ENCODE measurements at places on chromosomes 7 and 10. TPM values are rescaled to one million over a fixed set of nuclear protein-coding genes. Genes with fewer than 3 reads are reported as not detected.

DNA sequence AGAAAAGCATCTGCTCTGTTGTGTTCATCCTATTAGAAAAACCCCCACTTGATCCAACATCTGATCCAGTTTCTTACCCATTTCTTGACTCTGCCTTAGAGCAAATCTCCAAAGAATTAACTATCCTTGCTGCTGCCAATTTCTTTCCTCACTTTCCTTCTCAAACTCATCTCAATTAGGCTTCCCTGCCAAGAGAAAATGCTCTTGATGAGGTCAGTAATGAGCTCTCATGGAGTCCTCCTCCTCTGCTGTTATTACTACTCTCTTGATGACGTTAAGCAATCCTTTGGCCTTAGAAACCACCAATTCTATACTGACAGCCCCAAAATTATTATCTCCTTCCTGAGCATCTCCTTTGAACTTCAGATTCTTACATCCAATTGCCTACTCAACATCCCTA lies 162.0 kb upstream of the FAM13C start:
- DNase-seq, result no peak

DNA sequence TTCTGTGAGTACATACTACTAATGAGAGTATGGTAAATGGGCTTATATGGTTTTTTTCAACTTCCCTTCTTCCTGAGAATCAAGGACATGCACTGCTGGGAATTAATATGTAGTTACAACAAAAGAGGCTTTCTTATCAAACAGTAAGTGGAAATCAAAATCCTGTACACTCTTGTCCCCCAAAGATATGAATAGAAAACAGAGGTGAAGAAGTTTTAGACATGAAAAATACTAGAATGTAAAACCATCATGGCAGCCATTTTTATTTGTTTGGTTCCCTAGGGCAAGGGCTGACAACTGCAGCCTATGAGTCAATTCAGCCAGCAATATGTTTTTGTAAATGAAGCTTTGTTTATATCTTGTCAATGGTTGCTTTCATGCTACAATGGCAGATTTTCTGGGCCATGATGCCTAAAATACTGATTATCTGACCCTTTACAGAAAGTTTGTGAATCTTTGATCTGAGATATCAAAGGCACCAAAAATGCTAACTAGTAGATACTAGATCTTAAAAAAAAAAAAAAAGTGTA lies 422.4 kb downstream of the PARD3 start:
- DNase-seq, result no peak

DNA sequence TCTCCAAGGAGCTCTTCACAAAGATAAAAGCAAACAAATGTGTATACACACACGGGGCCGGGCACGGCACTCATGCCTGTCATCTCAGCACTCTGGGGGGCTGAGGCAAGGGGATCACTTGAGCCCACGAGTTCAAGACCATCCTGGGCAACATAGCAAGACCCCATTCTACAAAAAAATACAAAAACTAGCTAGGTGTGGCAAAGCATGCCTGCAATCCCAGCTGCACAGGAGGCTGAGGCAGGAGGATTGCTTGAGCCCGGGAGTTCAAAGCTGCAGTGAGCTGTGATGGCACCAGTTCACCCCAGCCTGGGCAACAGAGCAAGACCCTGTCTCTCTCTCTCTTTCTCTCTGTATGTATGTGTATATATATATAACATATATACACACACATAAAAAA lies 22.3 kb downstream of the TTYH3 start:
- DNase-seq, result no peak

Gene SUPV3L1
- total RNA-seq, result 21.0 TPM

DNA sequence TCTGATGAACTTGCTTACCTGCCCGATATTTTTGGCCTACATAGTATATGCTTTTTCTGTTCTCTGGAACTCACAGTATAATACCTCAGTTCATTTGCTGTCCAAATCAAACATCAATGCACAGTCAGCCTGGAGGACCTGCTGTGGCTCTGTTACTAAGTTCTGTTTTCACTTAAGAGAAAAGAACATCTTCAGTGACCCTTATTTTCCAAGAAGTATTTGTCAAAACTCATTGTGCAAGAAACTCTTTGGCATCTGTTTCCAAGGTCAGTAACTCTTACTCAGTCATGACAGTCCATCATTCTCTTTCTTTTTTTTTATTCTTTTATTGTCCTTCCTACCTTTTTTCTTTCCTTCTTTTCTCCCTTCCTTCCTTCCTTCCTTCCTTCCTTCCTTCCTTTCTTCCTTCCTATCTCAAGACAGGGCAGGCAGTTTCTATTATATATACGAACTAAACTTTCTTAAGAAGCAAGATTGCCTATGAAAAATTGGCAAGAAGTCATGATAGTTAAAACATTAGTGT lies 37.8 kb upstream of the SEM1 start:
- DNase-seq, result no peak

DNA sequence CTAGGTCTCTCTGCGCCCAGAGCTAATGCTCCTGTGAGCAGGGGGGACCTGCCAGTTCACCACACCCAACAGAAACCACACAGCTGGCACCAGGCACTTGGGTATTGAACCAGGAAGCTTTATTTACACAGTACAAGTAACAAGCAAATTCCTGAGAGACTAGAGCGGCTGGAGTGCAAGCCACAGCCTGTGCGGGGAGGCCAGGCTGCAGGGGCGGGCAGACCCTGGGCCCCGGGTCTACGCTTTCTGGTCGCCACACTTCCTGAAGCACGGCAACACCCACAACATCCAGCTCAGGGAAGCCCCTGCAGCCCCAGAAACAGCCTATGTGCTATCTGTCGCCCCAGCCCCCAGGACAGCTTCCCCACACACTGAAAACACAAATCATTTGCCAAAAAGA lies 125.0 kb downstream of the FAM53B start:
- no peak for DNase-seq

DNA sequence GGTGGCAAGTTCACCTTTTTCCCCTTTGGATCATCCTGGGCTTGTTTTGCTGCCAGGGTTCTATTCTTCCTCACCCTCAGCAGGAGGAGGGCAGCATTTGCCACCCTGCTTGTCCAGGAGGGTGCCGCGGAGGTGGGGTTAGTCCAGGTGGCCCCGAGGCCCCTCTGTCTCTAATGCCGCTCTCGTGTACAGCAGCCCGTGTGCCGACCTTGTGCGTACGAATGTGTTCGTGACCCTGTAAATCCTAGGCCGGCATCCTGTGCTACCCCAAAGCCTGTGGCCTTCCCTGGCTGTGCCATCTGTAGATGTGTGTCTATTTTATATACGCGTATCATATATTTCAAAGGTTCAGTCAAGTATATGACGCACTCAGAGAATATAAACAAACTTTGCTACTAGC lies 10.6 kb downstream of the IQCE start:
- no peak for DNase-seq

- DNase-seq, result peak; percentile 77
Measured at GRCh38 chr7:27143023-27143949, at the start of gene HOXA5. Gene HOXA5, minus strand, starts transcription at chr7:27143681. Its CDS starts 74 bp downstream, at chr7:27143607.

DNA sequence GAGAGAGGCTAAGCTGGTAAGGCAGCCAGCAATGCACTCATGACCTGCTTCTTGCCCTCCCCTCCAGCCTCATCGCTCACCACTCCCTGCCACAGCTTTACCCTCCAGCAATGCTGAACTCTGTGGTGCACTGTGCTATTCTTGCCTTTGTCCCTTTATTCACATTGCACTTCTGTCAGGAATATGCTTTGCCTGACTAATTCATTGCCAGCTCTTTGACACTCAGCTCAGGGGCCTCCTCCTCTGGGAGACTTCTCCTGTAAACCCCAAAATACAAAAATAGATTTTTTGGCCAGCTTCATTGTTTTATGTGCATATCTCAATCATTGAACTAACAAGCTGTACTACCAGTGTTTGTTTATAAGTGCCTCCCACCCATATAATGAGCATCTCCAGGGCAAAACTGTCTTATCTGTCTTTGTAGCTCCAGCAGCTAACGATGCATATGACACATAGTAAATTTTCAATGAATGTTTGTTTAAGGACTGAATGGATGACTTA lies 8.2 kb downstream of the CNNM1 start:
- no peak for DNase-seq

- no peak for DNase-seq
Measured at GRCh38 chr10:124206616-124207015, 113.2 kb upstream of the CHST15 start.

Gene HMX3
- total RNA-seq, result not detected

DNA sequence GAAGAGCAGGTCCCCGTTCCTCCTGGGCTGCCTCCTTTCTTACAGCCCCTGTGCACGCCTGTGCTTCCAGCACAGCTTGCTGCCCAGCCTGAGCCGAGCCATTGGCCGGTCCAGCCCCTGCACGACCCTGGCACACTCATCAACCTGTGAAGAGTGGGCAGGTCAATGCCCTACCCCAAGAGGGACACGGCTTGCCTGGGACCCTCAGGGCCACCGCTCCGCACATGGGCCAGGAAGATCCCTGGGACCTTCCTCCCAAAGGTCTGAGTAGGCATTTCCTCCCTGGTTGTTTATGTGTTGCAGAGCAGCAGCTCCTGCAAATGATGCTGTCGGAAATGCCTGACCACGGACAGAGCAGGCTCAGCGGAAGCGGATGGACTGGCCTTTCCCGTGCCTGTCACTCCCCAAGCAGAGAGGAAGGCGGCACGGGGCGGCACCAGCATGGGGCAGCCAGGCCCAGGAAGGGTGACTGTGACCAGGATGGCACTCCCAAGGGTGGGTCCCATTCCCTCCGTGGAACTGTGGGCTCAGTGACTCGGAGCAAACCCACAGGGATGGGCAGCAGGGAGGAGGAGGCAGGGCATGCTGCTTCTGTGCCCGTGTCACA lies 252.5 kb downstream of the TNS3 start:
- no peak for DNase-seq

GRCh38 chr10:57849691-57850357 lies 417.9 kb downstream of the IPMK start:
- no peak for DNase-seq
